ENCODE measurements at places on chromosomes 12 and 14.

- DNase-seq: no peak
Measured at GRCh38 chr14:104448721-104449120, 130.8 kb upstream of the C14orf180 start.

- DNase-seq: no peak
Measured at GRCh38 chr12:57470970-57471656, 8.6 kb downstream of the ARHGAP9 start.

- DNase-seq: no peak
Measured at GRCh38 chr14:21036751-21037150, 2.1 kb upstream of the RNASE13 start.

DNA sequence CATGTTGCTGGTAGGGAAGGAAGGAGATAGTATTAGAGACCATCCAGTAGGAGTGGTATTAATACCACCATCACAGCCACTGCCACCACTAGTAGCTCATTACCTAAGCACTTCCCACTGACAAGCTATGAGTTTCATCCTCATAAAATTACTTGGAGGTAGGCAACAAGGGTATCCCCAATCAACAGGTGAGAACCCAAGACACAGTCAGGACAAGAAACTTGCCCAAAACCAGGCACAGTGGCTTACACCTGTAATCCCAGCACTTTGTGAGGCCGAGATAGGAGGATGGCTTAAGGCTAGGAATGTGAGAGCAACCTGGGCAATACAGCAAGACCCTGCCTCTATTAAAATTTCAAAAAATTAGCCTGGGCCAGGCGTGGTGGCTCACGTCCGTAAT, 5.5 kb downstream of the ADCY6 start:
- no peak for DNase-seq

GRCh38 chr12:113808095-113808951, 157.8 kb downstream of the RBM19 start:
- DNase-seq: no peak

- no peak for DNase-seq
Measured at GRCh38 chr12:124405592-124405991, 110.7 kb downstream of the RFLNA start.
